Activated T-cell treated with anti-CD3 and anti-CD28 coated beads for 1 hour (primary cell): ENCODE measurements at places on chromosomes 1 and 21.

DNA sequence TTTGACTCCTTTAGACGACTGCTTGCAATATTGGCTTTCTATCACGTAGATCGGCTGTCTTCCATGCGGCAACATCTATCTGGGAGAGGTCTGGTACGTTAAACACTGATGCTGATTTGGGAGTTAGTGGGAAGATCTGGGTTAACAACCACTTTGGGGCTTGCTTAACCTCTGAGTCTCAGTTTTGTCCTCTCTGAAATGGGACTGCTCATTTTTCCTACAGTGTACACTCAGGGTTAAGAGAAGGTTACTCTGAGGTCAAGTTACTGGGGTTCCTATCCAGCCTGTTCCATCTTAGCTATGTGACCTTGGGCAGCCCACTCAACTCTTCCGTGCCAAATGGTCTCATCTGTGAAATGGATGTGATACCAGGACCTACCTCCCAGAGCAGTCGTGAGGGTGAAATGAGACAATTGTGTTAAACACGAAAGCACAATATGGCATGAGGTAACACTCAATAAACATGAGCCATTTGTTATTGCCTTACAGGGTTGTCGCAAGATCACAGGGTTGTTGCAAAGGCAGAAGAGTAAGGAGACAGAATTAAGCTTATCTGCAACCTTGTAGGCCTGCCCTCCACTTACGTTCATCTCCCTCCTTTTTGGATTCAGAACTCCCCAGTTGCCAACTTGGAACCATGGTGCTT lies 5.6 kb downstream of the ABCA4 start:
- no peak for DNase-seq

DNA sequence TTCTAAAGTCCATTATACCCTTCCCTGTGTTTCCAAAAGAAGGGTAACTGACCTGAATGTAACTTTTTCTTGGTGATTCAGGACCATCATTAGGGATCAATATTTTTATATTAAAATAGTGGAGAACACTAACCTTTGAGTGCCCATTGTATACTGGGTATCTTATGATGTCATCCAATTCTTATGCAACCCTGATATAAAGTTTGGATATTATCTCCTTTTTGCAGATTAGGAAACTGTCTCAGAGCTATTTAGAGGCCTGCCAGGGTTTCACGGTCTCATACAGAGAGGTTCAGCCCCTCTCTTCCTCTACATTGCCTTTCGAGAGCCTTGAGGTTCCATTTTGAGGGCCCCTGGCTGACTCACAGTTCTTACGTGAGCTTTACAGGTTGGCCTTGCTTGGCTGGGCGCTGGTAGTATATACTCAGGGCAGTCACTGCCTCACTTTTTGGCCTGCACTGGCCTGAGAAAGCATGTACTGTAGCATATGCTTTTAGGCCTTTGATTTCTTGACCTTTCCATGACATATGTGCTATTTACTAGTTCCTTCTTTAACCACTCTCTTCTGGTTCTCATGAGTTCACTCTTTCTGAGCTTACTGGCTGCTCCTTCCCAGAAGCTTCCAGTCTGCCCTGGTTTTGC lies 15.7 kb upstream of the FOXO6 start:
- no peak for DNase-seq

DNA sequence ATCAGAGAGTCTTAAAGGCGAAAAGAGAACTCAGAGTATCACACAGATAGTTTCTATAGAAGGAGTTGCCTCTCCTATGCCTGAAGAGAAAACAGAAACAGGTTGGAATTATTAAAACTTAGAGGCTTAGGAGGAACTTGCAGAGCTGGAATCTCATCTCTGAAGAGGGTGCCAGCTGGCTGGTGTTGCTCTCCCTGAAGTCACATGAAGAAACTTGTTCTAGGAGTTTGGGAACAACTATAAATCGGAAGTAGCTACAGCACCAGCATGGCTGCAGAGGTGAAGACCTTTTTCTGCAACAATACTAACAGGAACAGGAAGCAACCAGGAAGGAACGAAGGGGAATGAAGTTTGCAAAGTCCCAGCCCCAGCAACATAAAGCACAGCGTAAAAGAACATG lies 35.8 kb downstream of the FMO3 start:
- no peak for DNase-seq

- no peak for DNase-seq
Observed at GRCh38 chr1:86938450-86938849, 24.0 kb downstream of the HS2ST1 start.

DNA sequence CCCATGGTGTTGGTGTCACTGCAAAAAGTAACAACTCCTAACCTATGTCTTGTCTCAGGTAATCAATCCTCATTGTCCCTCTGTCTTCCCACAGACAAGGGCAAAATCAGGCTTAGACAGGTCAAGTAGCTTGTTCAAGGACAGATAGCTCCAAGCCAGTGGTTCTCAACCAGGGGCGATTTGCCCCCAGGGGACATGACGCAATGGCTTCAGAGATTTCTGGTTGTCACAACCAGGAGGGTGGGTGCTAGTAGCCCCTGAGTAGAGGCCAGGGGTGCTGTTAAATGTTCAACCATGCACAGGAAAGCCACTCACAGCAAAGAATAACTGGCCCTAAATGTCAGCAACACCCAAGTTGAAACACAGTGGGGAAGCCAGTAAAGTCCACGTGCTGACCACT lies 178.9 kb downstream of the RUNX1 start:
- DNase-seq, result no peak

DNA sequence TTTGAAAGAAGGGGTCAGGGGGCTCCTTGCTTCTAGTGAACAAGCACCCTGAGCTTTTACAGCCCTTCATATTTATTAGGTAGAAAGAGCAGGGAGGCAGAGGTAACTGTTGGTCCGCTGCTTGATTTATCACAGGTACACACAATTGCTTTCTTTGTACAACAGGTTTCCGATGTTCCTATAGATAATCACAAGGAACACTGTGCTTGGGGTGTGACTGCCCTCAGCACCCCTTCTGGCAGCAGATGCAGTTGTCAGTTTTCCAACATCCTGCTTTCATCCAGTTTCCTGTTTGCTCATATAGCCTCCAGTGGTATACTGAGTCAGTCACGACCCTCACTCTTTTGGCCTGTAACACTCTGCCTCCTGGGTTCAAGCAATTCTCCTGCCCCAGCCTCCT lies 40.6 kb downstream of the SCP2 start:
- no peak for DNase-seq

DNA sequence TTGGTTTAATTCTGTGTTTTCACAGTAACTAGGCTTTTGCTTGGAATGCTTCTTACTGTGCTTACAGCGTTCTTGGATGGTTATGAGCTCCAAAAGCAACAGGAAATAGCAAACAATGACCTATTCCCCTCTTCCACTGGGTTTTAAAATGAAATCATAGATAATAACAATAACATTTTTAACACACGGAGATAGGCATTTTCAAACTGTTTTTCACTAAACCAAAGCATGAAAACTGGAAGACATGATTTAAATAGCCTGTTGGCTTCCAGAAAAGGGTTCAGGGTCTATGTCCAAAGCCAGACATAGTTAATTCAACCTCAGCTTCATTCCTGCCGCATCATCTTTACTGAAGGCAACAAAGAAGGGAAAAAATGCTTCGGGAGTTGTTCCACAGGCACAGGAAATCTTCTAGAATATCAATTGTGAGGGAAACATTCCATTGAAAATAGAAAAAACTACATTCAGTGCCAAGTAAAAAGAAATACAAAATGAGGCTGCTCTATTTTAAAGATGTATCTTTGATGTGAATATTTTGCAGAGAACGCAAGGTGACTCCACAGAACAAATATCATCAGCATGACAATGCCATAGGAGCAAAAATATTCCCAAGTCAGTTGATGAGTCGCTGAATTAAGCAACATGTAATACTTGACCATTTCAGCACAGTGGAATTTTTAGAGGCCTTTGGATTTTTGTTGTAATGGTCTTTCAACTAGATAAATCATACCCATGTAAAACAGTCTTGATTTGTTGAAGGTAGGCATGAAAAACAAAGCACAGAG lies 80.7 kb downstream of the NID1 start:
- DNase-seq, result no peak

GRCh38 chr1:160149233-160149632 lies 2.2 kb upstream of the ATP1A4 start:
- DNase-seq, result no peak

GRCh38 chr1:108084866-108085477 lies 115.2 kb downstream of the SLC25A24 start:
- DNase-seq, result no peak

- no peak for DNase-seq
Observed at GRCh38 chr1:81715391-81715790, 85.3 kb upstream of the ADGRL2 start.

DNA sequence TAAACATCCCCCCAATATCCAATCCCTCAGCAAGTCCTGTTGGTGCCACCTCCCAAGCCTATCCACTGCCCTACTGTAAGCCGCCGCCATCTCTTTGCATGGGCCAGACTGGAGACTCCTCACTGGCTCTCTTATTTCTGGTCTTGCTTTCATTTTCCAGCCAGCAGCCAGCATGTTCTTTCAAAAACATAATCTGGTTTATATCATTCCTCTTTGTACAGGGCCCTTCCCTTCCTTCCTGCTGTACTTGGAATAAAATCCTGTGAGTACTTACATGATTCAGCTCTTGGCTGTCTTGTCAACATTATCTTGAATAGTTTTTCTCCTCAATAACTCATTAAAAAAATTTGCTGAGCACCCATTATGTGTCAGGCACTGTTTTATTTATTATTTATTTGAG lies 28.2 kb downstream of the TLR5 start:
- DNase-seq, result no peak

DNA sequence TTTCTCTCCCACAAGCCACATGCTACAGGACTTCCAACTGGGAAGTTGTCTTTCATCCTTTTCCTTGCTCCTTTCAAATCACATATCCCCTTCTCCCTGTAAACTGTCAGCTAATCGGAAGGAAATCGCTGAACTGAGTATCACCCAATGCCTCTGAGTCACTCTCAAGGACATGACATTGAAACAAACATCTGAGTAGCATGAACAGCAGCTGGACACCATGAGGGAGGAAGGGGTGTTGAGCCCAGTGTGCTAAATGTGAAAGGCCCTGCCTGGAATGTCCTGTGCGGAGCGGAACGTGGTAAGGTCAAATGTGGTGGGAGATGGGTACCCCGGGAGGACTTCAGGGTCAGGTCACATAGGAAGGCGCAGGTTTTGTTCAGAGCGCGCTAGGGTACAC lies at the start of gene OR2AJ1:
TSS of gene OR2AJ1 (plus strand) at position 22 of the 400 bp plus-strand sequence. CDS start 8,880 bp downstream, outside the sequence.
- no peak for DNase-seq

DNA sequence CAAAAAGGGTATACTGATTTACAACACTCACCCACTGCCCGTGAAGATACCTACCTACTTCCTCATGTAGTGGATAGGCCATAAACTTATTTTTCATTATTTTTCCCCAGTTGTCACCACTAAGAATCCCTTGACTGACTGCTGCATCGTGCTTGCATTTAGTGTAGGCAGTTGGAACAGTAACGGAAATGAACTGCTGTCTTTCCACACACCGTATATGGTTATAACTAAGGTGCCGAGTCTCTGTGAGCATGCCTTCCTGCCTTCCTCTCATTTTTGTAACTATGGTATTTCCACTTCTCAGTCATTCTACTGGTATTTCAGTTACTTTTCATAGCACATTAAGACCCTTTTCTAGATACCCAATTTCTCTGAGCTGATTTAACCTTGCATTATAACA lies 36.4 kb downstream of the SLC35F3 start:
- DNase-seq, result no peak

DNA sequence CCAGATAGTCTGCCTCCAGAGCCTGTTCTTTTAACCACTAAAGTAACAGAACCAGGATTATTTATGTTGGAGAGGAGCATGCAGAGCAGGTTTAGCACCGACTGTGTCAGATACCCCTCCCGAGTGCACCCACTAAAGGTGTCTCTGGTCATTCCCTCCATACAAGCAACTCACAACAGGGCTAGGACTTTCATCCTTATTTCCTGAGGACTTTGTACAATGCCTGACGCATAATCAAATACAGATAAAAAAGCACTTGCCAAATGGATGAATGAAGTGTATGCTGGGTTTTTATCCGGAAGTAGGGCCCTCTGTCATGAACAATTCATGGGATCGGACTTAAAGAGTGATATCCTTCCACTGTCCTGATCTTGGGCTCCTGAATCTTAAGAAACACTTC lies 26.0 kb downstream of the RPL5 start:
- DNase-seq, result no peak

- DNase-seq, result no peak
Observed at GRCh38 chr21:38326429-38326828, 69.6 kb downstream of the KCNJ15 start.

DNA sequence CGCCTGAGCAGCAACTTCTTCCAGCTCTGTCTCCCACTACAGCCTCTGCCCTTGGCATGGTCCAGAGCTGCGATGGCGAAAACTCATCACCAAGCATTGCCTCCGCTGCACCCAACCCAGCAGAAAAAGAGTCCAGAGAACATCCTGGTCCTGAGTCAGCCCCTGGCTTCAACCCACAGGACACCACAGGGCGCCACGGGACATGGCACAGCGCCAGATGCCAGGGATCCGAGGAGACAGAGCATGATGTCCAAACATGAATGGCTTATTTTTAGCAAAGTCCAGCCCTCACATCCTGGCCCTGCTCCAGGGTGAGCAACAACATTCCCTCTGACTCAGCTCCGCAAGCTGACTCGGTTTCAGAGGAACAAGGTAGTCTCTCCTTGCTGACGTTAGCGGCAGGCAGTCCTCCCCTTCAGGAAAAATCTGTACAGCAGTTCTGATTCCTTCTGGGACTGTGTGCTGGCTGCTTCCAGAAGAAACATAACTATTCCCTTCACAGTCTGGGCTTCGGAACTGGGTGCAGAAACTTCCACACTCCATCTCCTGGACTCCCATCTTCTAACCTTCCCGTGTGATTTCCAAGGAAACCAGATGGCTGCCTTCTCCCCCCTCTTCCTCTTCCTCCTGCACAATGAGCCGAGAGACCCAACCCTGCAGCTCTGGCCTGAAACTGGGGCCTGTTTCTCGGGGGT lies 131.3 kb downstream of the TOMM20 start:
- DNase-seq, result no peak

DNA sequence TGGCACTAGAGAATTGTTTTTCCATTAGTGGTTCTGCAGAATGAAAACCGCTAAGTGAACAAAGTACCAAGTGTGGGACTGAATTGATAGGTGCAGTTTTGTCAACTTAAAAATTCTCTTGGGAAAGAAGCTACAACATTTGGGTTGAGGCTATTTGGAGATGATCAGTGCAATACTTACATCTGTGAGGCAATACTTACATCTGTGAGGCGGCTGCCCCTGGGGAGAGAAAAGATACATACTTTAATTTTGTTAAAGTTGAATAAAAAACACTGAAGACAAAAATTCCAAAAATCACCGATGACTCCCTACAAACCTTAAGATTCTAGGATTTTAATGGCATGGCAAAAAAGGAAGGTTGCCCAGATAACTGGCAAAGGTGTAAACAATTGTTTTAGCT lies 1.7 kb downstream of the CFAP410 start:
- no peak for DNase-seq

DNA sequence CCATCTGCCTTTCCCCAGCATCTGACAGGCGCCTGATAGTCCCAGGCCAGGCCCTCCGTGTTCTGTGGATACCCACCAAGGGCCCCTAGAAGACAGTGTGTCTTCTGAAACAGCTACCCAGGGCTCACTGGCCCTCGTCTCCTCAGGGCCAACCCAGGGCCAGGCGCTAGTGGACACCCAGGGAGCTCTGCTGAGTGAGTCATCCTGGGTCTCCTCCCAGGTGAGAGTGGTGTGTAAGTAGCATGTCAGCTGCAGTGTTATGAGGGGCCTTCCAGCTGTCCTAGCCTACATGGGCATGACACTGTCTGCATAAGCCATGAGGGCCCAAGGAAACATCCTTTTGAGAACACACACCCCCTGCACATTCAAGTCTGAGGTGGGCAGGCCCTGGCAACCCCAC lies 36.7 kb downstream of the CHD5 start:
- no peak for DNase-seq

GRCh38 chr1:91018006-91018405 lies 3.8 kb downstream of the ZNF644 start:
- no peak for DNase-seq

- no peak for DNase-seq
Observed at GRCh38 chr1:206693029-206693428, 8.3 kb downstream of the MAPKAPK2 start.
